ENCODE measurements at places on chromosomes 5 and 9.
A peak's percentile ranks its signal among the peaks of the same experiment; 100 is the strongest.

- H3K4me3 ChIP-seq: no peak overlapping the region
- no peaks in the 10 kb centered on the region for H3K27me3 ChIP-seq
- DNase-seq: no peak
- H3K36me3 ChIP-seq: no peaks in the 10 kb centered on the region
Measured at GRCh38 chr5:102678267-102679058, 76.6 kb upstream of the PAM start.

GRCh38 chr9:68416936-68417564 is 60.6 kb downstream of the PGM5 start:
- no peaks in the 10 kb centered on the region for H3K36me3 ChIP-seq
- H3K27ac ChIP-seq: no peak overlapping the region
- DNase-seq: no peak

GRCh38 chr9:121674952-121675351 is 23.5 kb downstream of the DAB2IP start:
- DNase-seq: no peak
- no peaks in the 10 kb centered on the region for H3K4me1 ChIP-seq
- no peaks in the 10 kb centered on the region for H3K36me3 ChIP-seq
- H3K27me3 ChIP-seq: no peaks in the 10 kb centered on the region

- DNase-seq: no peak
- no peaks in the 10 kb centered on the region for H3K27me3 ChIP-seq
- no peaks in the 10 kb centered on the region for H3K4me1 ChIP-seq
- H3K4me3 ChIP-seq: no peak overlapping the region
Measured at GRCh38 chr5:141657937-141658545, 6.8 kb upstream of the FCHSD1 start.

DNA sequence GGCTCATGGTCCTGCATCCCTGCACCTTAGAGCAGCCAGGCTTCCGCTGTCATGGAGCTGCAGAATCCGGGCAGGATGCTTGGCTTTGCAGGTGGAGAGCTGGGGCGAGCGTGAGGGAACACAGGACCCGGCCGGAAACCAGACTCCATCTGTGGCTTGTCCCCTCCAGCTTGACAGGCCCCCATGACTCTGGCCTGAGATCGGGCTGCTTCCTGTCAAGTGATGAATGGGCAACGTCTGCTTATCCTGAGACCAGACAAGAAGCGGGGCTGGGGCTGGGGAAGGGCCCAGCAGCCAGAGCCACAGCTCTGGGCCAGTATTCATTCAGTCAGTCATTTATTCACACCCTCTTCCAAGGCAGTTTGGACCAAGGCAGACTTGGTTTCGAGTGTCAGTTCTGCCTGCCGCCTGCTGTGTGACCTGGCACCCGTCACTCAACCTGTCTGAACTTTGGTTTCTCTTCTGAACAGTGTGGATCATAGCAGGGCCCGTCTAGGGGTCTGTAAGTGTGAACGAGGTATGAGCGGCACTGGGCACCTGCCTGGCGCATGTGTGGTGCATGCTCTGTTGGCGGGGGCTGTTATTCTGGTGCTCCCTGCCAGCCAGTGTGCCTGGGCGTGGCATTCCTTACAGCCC is 37.5 kb downstream of the NEK6 start:
- H3K36me3 ChIP-seq: no peaks in the 10 kb centered on the region
- no peaks in the 10 kb centered on the region for H3K27me3 ChIP-seq

DNA sequence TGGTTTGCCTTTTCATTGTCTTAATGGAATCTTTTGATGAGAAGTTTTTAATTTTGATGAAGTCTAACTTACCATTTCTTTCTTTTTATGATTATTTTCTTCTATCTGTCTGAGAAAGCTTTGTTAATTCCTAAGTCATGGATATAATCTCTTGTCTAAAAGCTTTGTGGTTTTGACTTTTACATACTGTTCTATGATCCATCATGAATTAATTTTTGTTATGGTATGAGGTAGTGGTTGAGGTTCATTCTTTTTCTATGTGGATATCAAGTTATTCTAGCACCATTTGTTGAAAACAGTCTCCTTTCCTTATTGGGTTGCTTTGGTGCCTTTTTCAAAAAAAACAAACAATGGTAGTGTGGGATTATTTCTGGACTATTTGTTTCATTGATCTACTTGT is 20.4 kb downstream of the FBXO10 start:
- no peaks in the 10 kb centered on the region for H3K4me1 ChIP-seq
- no peaks in the 10 kb centered on the region for H3K27me3 ChIP-seq
- no peaks in the 10 kb centered on the region for H3K36me3 ChIP-seq
- no peak for DNase-seq
- no peak overlapping the region for H3K27ac ChIP-seq
- no peak overlapping the region for H3K4me3 ChIP-seq

GRCh38 chr5:139404484-139404840 is 573 bp upstream of the SPATA24 start:
- peaks cover 8% of the 10 kb centered on the region for H3K4me1 ChIP-seq
- peak overlapping the region; percentile 52 for H3K4me3 ChIP-seq
- H3K27ac ChIP-seq: peak overlapping the region; percentile 83

- H3K27ac ChIP-seq: no peak overlapping the region
- DNase-seq: no peak
- no peaks in the 10 kb centered on the region for H3K36me3 ChIP-seq
- H3K4me3 ChIP-seq: no peak overlapping the region
Measured at GRCh38 chr9:77604316-77604715, 43.8 kb downstream of the GNA14 start.

DNA sequence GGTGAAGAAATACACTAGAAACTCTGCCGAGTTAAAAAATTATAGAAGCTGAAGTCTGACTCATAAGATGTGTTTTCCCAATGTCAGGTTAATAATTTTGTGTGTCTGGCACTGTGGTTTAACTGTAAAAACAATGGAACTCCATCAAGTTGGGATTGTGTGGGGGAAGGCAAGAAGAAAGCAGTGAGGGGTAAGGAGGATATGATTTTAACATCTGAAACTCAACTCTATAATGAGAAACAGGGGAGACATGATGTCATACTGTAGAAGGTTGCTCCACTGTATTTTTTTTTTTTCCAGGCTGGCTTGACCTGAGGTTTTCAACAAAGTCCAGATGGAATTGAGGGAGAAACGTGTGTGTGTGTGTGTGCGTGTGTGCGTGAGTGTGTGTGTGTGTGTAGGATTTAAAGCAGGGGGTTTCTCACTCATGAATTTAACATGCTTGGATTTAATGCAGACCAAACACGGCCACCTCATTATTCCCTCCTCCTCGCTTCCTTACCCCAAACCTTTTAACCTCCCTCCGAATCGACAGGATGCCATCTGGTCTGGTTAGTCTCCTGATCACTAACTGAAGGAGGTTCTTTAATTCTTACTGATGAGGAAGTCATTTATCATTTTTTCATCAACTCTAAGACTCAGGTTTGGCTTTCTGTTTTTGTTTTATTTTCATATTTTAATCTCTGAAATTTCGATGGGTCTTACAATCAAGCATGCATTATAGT is 140.2 kb upstream of the LPAR1 start:
- H3K36me3 ChIP-seq: no peaks in the 10 kb centered on the region
- no peak overlapping the region for H3K4me3 ChIP-seq
- DNase-seq: no peak
- H3K4me1 ChIP-seq: no peaks in the 10 kb centered on the region
- H3K27ac ChIP-seq: no peak overlapping the region
- H3K27me3 ChIP-seq: no peaks in the 10 kb centered on the region

DNA sequence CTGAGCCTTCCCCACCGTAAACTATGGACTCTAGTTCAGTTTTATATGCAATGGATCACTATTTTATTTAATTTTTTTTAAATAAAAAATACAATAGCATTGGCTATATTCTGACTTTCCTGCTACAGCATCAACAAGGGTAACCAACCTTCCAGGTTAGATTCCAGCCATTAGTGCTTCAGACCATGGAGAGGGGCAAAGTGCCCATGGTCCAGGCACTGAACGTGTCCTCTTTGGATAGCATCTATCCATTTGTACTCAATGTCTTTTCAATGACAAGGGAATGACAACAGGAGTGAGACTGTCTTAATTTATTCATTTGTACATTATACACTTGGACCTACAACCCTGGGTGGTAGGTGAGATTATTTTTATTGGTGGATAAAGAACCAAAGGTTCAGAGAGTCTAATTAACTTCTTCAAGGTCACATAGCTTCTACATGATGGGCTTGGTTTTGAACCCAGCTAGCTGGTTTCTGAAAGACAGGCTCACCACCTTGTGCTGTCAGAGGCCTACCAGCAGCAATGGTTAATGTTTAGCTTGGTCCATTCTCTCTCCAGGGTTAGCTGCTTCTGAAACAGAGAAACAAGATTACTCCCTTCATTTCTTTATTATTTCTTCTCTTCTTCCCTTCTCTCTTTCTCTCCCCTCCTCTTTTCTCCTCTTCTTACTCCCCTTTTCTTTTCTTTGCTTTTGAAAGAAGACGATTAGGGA is 11.5 kb downstream of the TMEM171 start:
- no peak for DNase-seq
- H3K36me3 ChIP-seq: no peaks in the 10 kb centered on the region
- no peak overlapping the region for H3K27ac ChIP-seq
- peaks cover 6% of the 10 kb centered on the region for H3K27me3 ChIP-seq

- no peaks in the 10 kb centered on the region for H3K27me3 ChIP-seq
- H3K4me1 ChIP-seq: peaks cover 20% of the 10 kb centered on the region
- peak overlapping the region; percentile 15 for H3K27ac ChIP-seq
- DNase-seq: no peak
Measured at GRCh38 chr5:80092486-80093107, 57.4 kb downstream of the THBS4 start.

DNA sequence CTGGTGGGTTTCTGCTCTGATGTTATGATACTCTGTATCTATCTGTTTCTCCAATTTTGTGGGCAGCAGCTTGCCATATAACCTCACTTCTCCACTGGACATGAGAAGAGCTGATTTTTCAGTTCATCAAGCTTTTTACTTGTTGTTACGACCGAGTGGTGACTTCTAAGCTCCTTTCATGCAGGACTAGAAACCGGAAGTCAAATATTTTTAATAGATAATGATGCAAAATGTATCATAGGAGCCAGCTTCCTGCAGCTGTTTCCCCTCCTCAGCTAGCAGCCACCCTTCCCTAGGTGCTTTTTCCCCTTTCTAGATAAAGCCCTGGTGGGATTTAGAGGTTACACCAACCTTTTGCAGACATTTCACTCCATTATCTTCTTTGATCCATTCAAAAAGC is 17.0 kb upstream of the ADAM19 start:
- H3K4me1 ChIP-seq: peaks cover 37% of the 10 kb centered on the region
- no peaks in the 10 kb centered on the region for H3K36me3 ChIP-seq
- no peaks in the 10 kb centered on the region for H3K27me3 ChIP-seq

Data from effector memory CD4-positive, alpha-beta T cell (primary cell).